ENCODE measurements at places on chromosomes 1 and 21.

- no peak for DNase-seq
These were observed 3.3 kb upstream of the LGALS8 start for GRCh38 chr1:236520445-236521005.

- peak; percentile 23 for DNase-seq
These were observed 59.5 kb upstream of the LAMC2 start for GRCh38 chr1:183126528-183126927.

DNA sequence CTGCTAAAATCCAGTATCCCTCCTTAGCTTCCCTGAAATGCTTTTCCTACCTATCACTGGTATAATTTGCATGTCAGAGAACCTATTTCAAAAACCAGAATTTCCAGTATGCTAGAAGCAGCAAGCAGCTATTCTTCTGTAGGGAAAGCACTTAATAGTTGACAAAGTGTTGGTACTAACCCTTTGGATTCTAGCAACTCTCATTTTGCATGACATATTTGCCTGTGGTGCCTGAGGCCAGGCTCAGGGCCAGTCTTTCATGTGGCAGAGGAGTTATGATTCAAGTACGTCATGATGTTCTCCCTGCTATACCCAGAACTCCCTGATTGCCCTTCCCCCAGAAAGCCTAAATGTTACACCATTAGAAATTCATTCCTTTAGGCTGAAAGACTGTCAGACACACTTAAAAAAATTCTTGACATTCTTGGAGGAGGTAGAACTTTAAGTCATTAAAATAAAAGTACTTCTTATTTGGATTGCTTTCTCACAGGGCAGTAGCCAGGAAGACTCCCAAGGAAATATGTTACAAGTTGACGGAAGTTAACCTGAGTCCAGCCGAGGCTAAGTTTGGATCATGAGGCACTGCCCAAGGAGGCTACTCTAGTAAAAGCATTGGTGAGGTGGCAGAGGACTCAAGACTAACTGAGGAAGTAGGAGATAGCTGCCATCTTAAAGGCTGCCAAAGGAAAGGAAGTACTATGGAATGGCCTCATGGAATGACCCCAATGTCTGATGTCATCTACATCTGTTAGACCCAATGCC, 298.4 kb upstream of the SPAG17 start:
- no peak for DNase-seq

GRCh38 chr1:114428083-114428754, 82.8 kb downstream of the TRIM33 start:
- DNase-seq = peak; percentile 2

GRCh38 chr1:23567629-23567995, 8.3 kb upstream of the ID3 start:
- DNase-seq = no peak

- DNase-seq = no peak
These were observed 293.3 kb upstream of the GREM2 start for GRCh38 chr1:240905225-240905765.

DNA sequence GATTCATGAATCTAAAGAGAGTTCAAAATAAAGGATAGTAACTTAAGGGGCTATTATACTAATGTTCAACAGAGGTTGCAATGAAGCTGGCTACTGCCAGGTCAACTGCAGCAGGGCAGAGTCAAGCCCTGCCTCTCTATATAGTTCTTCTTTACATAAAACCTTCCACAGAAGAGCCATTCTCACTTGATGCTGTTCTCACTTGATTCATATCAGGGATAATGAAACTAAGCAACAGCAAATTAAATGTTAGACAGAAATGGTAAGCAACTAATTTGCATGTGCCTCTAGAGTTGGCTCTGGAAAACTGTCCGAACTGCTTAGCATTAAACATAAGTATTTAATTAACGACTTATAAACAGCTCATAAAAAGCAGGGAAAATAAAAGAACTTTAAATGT, 17.4 kb downstream of the CCSAP start:
- DNase-seq = no peak

DNA sequence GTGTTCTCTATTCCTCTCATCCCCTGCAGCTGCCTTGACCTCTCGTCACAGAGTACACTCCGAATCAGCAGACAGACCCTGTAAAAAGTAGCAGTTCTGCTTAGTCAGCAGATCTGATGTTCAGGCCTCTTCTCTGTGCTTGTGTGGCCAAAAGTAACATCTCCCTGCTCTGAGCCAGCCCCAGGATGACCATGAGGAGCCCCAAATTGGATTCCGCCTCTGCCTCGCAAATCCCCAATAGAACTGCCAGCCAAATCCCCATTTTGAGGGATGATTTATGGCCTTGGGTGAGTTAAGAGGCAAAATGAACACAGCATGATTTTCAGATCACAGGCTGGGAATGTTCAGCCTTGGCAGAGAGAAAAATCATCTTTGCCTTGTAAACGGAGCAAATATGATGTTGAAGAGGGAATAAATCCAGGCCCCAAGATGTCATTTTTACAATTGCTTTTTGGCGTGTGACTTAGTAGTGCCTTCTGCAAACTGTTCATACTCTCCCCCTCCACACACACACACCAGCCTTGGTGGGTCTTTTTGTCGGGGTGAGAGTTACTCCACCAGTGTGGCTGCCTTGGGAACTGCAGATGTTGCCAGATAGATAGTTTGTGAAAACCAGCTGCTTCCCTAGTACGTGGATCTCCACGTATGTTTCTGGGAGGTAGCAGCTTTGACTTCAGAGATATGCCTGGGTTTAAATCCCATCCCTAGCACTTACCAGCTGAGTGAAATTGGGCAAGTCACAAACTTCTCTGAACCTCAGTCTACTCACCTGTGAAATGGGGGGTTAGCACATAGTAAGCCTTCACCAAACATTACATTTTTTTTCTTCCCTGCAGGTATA, 77.8 kb downstream of the MAN1C1 start:
- DNase-seq = peak; percentile 47

GRCh38 chr1:151265446-151266236, 11.1 kb downstream of the PSMD4 start:
- no peak for DNase-seq

DNA sequence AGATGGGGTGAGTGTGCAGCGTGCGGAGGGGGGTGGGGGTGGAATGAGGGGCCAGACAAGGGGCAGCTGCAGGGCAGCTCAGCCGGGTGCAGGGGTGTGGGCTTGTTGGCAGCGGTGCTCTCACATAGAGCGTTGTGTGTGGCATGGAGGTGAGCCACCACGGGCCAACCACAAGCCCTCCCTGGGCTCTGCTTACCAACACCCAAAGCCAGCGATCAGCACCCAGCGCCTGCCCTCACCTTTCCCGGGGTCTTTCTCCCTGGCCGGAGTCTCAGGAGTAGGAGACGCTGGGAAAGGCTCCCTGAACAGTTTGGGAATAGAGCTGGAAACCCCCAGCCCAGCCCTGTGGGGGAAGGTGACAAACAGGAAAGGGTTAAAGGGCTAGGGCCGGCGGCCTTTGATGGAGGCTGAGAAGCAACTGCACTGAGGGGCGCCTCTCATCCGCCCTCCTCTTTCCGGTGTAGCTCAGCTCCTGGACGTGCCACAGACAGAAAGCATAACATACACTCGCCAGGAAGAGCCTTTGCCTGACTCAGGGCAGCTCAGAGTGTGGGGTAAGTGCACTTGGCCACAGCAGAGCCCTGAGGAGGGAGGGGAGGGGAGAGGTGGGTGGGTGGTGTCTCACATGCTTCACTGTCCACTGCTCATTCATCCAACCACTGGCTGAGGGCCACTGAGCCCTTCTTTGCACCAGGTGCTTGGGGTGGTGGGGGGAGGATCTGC, 577 bp downstream of the IKBKE start:
- no peak for DNase-seq

GRCh38 chr1:221604948-221605347, 136.9 kb downstream of the DUSP10 start:
- DNase-seq = no peak

DNA sequence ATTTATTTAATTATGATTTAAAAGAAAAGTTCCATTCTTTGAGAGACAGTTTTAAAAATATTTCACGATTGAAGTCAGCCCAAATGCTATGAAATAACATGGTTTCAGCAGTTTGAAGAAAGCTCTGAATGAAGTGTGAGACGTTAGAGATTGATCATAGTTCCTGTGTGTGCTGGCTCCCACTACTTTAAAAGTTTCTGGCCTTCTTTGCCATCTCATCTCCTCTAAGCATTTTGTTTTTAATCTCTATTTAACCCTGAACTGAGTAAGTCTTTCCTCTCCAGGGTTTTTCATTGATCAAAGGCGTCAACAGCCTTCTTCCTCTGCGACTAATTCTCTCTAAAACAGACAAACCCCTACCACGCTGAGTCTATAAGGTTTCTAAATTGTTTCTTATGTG, 225.3 kb upstream of the B3GALT2 start:
- DNase-seq = no peak

DNA sequence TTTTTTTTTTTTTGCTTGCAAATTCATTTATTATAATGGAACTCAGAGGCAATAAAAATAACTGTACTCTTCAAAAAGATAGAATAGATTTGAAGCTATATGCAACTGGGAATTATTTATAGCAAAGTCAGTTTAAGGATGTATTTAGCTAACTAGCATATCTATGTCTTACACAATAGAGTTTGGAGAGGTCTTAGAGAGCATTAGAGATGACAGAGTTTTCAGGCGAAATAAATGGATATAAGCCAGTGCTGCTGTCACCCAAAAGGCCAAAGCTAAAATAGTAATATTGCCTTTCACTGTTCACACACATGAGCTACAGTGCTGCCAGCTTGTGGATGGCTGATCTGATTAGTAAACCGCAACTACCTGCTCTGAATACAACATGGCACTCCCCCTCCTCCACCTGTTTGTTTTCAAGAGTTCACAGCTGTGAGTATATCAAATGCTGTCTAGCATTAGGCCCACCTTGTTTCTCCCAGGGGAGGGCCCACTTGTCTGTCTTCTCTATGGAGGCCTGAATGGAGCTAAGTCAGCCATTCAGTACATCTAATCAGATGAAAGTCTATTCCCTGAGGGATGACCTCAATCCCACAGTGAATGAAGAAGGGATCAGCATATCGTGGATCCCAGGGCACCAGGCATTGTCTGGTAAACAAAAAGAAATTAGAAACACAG, 25.2 kb upstream of the SSX2IP start:
- DNase-seq = no peak

DNA sequence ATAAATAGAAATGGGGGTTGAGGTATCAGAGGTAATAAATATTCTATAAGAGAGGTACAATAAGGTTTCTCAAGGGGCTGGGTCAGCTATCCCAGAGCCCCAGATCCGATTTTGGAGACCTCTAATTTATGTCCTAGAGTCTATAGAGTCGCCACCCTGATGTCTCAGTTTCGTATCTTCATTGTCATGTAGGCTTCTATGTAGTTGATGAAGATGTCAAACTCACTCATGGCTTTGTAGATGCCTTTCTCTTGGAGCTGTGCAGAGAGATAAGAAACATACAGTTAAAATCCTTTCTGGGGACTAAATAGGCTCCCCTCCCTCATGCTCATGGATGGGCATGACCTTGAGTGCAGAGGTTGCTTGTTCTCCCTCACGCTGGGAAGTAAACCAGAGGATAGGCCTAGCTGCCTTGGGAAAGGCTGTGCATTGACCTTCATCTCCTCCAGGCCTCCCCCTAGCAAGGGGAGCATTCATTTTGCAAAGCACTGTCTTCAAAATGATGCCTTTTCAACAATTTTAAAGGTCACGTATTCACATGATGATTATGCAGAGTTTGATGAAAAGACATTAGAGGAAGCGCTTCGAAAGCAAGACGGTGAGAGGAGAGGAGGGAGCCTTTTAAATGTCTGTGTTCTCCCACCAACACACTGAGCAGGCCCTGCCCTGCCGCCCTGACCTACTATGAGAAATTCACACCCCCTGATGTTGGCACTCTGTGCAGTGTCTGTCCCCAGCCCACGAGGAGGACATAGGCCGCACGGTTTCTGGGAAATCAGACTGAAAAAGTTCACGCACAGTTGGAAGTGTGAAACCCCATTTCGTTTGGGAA, 1.9 kb upstream of the IL19 start:
- no peak for DNase-seq

DNA sequence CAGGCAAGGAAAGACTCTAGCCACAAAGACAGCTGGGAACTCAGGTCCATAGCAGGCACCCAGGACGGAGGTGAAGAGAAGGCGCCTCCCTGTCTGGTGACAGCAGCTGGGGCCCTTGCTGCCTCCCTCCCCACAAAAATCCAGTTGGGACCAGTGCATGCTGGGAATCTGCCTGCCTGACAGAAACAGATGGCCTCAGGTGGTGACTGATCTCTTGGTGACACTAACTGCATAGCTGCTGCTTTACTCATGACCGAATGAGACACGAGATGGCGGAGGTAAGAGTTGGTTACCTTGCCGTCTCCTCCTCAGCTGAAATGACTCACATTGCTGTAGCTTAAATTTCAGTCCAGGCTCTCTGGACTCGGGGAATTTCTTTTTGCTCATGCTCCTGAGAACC, 130.3 kb downstream of the FGGY start:
- no peak for DNase-seq

DNA sequence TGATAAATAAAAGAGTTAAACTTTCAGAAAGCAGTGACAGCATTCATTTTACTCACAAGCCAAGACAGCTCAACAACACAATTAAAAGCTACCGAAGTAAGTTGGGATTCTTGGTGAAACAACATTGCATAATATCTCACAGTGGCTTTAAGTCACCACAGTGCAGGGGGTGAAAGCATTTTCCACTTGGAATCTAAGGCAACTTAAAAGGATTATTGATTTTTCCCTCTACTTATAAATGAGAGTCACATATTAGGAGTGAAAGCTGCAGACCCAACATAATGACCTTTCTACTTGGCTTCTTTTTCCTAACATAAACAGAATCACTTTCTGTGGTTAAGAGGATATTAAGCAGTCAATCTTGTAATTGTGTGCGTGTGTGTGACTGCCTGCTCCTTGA, 536.6 kb upstream of the CXADR start:
- no peak for DNase-seq

DNA sequence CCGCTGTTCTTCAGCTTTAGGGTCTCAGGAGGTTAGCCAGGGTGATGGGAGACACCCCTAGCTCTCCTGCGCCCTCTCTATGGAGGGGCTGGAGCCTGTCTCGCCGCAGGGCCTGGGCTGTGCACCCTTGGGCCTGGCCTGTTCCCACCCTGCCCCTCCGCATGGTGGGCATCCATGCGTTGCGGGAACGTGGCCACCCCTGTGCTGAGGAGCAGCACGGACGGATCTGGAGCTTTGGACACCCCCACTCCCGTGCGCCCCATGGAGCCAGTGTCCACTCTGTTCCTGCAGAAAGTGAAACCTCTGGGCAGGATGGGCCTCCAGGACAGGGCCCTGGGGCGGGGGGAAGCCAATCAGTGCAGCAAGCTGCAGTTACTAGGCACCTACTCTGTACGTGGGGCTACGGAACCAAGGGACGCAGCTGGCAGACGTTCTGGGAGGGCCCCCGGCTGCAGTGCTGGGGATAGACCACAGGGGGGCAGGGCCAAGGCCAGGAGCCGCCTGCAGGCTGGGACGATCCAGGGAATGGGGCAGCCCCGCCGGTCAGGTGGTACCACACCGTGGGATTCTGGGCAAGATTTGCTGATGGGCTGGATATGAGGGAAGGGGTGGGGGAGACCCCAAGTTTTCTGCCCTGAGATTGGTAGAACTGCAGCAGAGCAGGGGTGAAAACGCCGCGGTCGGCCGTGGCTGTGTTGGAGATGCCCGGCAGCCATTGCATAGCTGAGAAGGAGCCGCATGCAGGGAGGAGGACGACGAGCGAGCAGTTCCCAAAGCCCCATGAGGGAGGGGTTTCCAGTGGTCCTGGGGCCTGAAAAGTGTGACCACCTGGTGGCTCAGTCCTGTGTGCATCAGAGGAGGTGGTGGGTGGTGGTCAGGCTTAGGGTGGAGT, 43.3 kb downstream of the TP73 start:
- DNase-seq = no peak

Data from fibroblast of the conjunctiva (primary cell).